PC-3 (cell line): ENCODE measurements at places on chromosomes 1 and 21. TPM values are rescaled to one million over a fixed set of nuclear protein-coding genes. Genes with fewer than 3 reads are reported as not detected.

DNA sequence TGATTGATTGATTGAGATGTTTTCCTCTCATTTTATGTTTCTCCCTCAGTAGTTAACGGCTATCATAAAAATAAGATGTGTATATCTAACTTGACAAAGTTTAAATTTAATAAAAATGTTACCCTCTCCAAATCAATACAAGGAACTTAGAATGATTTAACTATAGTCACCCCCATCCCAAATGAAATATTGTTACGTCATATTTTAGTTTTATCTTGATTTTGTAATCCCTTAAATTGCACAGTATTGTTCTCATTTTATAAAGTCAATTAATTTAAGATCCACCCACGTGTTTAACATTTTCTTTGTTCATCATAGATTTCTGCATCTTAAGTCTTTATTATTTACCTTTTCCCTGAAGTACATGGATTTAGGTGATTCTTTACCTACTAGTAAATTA lies 37.2 kb downstream of the COLGALT2 start:
- peaks cover 10% of the 10 kb centered on the region for H3K4me1 ChIP-seq
- no peaks in the 10 kb centered on the region for H3K27me3 ChIP-seq
- H3K36me3 ChIP-seq: no peaks in the 10 kb centered on the region

- no peaks in the 10 kb centered on the region for H3K27me3 ChIP-seq
- peaks cover 2% of the 10 kb centered on the region; the same call in 1 of the 2 replicates for H3K36me3 ChIP-seq
- no peak overlapping the region for H3K4me3 ChIP-seq
- DNase-seq: peak; percentile 81
- H3K27ac ChIP-seq: no peak overlapping the region
- peaks cover 18% of the 10 kb centered on the region for H3K4me1 ChIP-seq
Observed at GRCh38 chr1:161763522-161764098, 2.5 kb upstream of the ATF6 start.

DNA sequence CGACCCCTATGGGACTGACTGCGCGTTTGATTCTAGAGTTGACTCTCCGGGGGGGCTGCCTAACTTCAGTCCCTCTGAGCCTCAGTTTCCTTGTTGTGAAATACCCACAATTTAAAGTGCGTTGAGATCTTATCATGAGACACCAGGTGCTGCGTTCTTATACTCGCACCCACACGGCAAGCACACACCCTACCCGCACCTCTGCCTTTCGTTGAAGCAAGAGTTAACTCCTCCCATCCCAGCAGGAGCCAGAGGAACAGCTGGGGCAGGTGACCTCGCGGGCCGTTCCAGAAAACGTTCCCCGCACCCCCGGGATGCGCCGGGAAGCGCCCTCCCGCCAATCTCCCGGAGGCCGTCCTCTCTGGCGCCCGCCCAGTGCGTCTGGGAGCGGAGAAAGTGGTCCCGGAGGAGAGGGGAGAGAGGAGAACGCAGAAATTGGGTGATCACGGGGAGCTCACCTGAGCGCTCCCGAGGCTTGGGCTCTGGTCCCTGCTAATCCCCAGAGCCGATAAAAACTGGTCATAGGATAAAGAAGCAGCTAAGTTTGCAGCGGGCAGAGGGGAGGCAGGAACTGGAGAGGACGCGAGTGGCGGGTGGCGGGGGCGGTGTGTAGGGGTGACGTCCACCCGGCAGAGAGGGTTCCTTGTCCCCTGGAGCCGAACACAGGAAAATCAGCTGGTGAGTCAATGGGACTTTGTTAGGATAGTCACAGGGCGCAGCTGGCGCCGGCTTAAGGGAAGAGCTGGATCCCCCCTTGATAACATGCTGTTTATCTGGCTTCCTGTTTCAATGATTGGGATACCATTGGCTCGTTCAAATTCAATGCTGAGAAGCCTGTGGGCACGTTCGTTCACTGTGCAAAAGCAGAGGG lies 869 bp downstream of the NAV1 start:
- no peaks in the 10 kb centered on the region for H3K36me3 ChIP-seq
- peaks cover 31% of the 10 kb centered on the region for H3K4me1 ChIP-seq
- no peak overlapping the region for H3K27ac ChIP-seq
- peak overlapping the region; percentile 79 for H3K4me3 ChIP-seq
- H3K27me3 ChIP-seq: no peaks in the 10 kb centered on the region

- no peaks in the 10 kb centered on the region for H3K27me3 ChIP-seq
- no peak overlapping the region for H3K4me3 ChIP-seq
- H3K27ac ChIP-seq: no peak overlapping the region
- H3K36me3 ChIP-seq: no peaks in the 10 kb centered on the region
- H3K4me1 ChIP-seq: no peaks in the 10 kb centered on the region
- no peak for DNase-seq
Observed at GRCh38 chr1:41640756-41641474, 156.4 kb upstream of the EDN2 start.

Gene VSIG8
- 0.29 and 0.47 TPM in 2 replicates for total RNA-seq
